ENCODE measurements at places on chromosomes 11 and 22.

DNA sequence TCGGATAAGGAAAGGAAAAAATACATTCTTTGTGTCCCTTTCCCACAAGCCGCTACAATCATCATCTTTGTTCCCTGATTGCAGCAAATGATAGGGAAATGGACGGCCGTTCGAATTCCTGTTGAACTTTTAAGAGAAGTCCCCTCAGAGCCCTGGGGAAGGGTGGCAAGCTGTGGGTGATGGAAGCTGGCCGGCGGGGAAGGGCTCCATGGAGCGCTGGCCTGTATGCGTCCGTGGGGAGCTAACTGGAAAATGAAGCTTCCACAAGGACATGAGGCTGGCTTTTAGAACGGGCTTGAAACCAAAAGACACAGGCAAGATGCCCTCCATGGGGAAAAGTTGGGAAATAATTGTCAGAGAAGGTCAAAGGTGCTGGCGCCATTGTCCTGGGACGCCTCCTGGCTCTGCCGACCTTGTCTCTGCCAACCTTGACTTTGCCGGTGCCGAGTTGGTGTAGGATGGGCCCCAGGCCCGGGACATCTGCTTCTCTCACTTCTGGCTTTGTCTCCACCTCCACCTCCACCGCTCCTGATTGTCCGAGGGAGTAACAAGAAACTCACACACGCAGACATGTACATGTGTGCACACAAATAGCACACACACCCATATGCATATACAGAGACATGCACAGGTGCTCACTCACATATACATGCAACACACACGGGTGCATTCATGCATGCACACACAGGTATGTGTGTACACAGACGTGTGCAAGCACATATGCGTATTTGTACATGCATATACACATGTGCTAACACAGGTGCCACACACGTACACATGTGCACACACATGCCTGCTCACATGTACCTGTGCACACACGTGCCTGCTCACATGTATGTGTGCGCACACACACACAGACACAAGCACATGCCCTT, 14.5 kb upstream of the PPARA start:
- DNase-seq = no peak

GRCh38 chr22:45504373-45505341, 2.0 kb downstream of the FBLN1 start:
- no peak for DNase-seq

DNA sequence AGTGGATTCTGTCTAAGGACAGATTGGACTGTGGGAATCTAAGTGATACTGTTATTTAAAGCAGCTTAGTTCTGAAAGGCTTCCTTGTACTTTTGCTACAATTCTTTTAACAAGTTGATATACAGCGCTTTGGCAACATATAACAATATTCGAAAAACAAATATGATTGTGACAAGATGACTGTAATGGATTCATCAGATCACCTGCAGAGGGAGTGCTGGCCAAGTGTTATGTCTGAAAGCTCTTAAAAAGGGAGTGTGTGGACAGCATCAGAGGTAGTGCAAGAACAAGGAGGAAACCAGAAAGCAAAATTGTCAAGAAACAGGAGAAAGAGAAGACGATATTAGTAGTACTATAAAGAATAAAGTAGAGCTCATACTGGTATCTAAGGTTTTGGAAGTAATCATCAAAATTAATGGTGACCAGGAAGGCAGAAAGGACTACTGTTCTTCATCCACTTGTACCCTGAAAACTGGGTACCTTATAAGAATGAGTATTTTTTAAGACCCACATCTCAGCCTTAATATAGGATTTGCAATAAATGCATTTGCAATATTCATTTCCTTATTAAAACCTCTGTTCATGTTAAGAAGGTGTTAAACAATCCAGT, 1112.0 kb upstream of the CCDC90B start:
- no peak for DNase-seq

DNA sequence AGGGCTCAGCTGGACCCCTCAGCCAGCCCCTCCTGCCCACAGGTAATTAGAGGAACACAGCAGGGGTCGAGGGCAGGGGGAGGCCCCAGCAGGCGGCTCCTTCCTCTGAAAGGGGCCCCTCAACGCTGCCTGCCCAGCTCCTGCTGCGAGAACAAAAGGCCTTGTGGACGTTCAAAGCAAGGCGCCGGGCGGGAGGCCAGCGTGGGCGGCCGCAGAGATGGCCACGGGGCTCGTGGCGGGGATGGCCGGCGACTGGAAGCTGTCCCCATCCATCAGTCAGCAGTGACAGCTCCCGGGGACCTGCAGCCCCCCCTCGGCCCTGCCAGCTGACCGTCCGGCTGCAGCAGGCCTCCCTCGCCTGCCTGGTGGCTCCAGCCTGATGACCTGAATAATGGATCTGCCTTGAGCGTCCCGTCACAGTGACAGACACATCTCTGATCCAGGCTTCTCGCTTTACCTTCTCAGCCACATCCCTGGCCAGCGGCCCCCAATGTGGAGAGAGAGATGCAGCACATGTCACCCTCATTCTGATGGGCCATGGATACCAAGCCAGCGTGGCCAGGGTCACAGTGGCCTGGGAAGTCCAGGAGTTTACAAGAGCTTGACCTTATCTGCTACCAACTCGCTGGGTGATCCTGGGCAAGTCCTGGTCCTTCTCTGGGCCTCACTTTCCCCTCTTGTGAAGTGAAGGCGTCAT, 159.3 kb downstream of the MN1 start:
- DNase-seq = no peak

GRCh38 chr11:2114430-2115241, 24.6 kb downstream of the IGF2 start:
- DNase-seq = no peak

DNA sequence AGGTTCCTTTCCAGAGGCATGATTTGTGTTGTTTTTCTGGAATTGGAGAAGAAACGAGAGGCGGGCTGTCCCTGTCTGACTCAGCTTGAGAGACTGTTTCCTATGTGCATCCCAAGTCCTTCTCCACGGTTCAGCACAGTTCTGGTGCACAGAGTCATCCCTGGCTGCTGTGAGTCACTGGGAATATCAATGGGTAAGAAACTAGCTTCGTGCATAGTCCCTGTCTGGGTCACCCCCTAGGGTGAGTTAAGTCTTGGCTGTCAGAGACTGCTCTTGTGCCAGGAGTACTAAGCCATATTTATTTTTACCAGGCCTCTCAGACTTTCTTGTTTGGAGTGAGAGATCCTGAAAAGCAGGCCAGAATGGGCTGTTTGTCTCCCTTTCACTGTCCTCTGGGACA, 2.4 kb upstream of the LRP4 start:
- DNase-seq = no peak

- DNase-seq = no peak
These were observed 22.5 kb downstream of the SUN2 start for GRCh38 chr22:38733329-38733723.

DNA sequence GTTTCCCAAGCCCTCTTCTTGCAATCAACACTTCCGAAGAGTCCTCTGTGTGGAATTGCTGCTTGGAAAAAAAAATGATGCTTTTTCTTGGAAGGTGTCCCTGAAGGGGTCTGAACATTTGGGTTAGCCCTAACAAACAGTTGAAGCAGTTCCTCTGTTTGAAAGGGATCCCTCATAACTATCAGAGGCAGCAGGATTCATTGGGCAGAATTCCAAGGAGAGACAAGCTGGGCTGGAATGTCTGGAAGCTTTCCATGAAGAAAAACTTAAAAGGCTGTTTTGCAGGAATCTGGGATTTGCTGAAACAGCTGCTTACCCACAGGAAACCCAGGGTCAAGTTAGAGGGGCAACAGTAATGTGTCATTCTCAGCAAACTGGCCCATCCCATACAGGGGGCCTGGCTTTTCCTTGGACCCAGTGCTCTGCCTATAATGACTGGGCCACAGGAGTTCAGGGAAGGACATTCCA, 3.1 kb downstream of the CSNK2A3 start:
- DNase-seq = no peak

DNA sequence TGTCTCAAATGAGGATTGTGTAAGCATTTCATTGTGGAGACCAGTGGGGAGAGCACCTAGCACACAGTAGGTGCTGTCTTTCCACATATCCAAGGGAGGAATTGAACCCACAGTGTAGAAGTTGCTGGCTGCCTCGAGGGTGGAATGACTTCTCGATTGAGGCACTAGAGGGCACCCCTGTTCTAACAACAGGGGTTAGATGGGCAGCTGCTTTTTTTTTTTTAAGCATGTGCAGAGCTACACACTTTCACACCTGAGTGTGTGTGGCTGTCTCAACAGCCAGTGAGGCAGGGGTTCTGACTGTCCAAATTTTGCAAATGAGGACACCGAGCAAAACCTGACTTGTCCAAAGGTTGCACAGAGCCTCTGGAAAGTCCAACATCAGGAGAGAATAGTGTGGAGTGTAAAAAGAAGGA, 118.2 kb upstream of the CRYBB3 start:
- no peak for DNase-seq

GRCh38 chr11:33669598-33670249, 30.9 kb downstream of the C11orf91 start:
- DNase-seq = no peak

DNA sequence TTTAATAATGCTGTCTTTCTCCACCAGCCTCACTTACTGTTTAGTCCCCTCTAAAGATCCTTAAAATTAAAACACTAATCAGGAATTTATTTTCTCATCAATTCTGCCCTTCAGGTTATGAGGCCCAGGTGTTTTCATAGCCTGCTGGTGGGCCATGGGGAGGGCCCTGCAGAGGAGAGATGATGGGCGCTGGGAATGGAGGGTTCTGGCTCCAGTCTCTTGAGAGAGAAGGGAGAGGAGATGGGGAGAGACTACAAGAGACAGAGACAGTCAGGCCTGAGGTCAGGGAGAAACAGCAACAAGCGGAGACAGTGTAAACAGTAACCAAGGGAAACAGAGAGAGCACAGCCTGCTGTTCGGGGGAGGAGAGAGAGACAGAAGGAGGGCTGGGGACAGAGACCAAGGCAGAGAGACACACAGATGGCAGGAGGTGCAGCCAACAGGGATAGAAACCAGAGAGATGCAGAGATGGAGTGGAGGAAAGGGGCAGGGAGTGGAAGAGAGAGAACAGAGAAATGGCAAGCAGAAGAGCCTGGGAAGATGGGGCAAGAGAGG, 187.3 kb upstream of the SYT13 start:
- no peak for DNase-seq

DNA sequence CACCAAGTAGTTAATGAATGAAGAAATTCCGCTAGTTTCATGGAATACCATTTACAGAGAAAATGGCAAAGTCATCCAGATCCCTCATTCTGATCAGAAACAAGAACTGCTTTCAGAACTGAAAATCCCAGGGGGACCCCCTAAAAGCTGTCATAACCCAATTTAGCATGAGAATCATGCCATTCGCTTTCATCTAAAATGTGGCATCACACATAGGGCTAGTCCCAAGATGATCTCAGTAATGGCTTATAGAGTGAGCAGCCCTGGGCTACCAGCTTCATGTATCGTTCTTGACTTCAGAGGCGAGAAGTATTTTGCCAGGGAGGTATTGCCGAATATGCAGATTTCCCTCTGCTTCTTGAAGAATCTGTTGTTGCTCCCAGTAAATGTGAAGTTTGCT, 134.0 kb downstream of the TTC17 start:
- DNase-seq = no peak

- DNase-seq = no peak
These were observed 1652.8 kb downstream of the LRRC4C start for GRCh38 chr11:39806652-39807051.

GRCh38 chr11:29324328-29324727, 692.5 kb downstream of the KCNA4 start:
- DNase-seq = no peak

DNA sequence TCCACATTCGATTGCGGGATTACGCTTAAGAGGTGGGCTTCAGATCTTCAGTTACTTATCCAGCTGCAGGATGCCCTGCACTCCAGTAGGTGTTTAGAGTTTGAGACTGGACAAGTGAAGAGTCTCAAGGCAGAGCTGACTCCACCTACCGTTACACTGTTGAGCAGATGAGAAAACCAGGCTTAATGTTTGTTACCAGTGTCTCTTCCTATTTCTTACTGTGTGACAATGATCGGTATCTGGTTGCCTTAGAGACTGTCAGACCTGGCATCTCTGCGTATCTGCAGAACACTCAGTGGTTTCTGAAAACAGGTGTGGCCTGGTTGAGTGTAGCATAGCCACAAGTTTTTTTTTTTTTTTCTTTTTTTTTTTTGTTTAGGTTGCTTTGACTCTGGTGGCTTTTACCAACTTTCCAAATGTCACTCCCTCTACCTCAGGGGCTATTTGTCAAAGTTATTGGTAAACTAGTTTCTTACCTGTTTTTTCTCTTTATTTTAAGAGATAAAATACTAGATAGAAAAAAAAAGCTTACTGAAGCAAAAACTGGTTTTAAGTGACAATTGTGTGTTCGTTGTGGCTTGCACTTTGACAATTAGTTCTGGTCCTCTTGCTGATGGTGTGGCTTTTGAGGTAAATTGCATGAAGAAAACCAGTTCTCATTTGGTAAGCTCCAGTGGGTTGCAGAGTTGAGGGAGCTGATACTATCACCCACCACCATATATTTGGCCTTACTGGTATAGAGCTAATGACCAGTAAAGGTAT, 284.8 kb downstream of the ETS1 start:
- no peak for DNase-seq

DNA sequence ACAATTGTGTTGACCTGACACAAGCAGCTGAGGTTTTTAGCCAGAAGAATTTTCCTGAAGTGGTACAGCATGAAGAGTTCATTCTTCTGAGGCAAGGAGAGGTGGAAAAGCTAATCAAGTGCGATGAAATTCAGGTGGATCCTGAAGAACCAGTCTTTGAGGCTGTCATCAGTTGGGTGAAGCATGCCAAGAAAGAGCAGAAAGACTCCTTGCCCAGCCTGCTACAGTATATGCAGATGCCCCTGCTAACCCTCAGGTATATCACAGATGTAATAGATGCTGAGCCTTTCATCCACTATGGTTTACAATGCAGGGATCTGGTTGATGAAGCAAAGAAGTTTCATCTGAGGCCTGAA, 12.9 kb upstream of the SCARF2 start:
- no peak for DNase-seq

GRCh38 chr11:43872995-43873394, 7.6 kb upstream of the ALKBH3 start:
- DNase-seq = no peak

GRCh38 chr11:48083421-48083820, 103.1 kb downstream of the PTPRJ start:
- no peak for DNase-seq

GRCh38 chr11:28245131-28245530, 136.9 kb downstream of the METTL15 start:
- DNase-seq = no peak

DNA sequence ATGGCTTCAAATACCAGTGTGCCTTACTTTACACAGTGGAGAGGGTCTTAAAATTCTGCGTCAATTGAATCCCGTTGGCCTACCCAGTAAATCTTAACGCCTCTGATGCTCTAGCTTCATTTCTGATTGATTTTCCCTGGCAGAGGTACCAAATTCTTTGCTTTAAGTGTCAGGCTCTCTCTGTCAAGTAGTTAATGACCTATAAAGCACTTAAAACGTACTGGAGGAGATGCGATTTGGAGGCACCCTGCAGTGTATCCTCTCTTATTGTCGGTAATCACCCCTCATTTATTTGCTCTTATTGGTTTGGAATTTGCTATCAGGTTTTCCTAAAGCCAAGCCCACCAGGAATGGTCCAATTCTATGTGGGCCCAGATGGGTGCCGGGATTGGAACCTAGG, 59.2 kb downstream of the NFAM1 start:
- DNase-seq = no peak

- DNase-seq = no peak
These were observed 49.0 kb upstream of the ISX start for GRCh38 chr22:35016909-35017308.

GRCh38 chr11:33801821-33802193, 27.5 kb upstream of the FBXO3 start:
- no peak for DNase-seq

- DNase-seq = no peak
These were observed 51.6 kb downstream of the TBC1D22A start for GRCh38 chr22:46813816-46814597.
